DMS 273 treated with DMSO at 0.1 percent for 48 hours (cell line): ENCODE measurements at places on chromosomes 4 and X.

GRCh38 chrX:23742174-23742696, 841 bp downstream of the ACOT9 start:
- DNase-seq = peak; percentile 57

DNA sequence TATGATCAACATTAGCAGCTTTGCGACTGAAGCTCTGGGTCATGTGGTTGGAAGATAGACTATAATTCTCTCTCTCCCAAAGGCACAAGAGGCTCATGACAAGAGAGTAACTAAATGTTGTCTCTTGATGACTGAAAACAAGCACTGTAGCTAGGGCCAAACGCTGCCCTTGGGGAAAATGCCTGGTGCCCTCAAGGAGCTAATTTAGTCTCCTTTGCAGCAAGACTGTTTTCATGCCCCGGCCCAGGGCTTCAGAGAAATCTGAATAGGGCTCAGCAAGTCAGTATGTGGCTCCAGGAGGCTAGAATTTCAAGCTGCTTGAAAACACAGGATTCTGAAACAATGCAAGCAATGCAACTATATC, 411.9 kb downstream of the GPAT3 start:
- no peak for DNase-seq

- DNase-seq = no peak
These were observed 20.8 kb upstream of the ZCCHC12 start for GRCh38 chrX:118802857-118803256.

DNA sequence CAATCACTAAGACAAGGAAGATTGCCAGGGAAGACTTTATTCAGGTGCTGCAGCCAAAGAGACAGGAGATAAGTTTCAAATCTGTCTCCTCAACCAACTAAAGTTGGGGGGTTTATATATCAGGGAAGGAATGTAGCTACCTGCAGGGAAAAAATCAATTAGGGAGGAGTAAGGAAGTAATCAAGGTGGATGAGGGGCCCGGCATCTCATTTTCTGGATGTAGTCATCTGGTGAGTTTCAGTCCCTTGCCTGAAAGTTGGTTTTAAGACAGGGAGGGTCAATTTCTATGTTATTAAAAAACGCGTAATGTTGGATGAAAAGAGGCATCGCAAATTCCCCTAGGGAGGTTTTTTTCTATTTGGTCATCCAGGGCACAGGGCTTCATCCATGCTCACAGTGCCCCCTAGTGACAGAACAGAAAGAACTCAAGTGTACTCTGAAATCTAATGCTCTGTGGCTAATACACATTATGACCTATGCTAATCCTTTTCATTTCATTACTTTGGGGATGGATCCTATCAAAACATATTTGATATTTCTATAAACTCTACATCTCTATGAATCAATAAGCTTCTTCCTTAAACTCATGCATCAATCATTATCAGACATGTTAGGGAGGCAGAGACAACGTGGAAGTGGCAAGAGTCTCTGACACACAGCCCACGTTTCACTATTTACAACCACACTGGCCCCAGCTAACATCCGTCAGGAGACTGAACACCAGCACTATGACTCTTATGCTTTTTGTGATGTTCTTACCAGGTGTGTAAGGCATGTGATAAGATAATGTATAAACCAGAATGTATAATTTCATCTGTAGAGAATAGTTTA, 1577.0 kb upstream of the TENM3 start:
- DNase-seq = no peak

DNA sequence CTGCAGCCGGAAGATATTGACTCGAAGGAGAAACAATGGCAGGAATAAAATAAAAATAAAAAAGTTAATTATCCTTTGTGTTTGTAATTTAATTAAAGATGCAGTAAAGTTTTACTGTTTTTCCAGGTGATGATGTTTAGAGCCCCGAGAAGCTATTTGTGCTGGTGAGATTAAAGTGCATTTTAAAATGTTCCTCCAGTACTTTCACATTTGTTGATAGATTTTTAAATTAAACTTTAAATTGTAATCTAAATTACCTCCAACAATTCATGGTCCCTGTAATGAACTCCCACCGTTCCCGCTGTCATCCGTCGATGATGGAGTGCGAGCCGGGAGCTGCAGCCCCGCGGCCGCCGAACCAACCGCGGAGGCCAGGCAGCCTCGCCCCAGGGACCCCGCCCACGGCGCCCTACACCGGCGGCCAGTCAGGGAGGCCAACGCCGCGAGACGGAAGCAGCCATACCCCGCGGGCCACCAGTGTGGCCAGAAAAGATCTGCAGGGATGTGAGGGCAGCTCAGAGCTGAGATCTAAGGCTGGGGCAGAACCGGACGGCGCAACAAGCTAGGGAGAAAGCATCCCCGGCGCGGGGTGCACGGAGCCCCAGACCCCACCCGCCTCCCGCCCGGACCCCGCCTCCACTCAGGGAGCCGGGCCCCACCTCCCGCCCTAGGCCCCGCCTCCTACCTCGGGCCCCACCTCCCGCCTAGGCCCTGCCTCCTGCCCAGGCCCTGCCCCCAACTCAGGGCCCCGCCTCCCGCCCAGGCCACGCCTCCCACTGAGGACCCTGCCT, 104.0 kb downstream of the FAM53A start:
- no peak for DNase-seq

- no peak for DNase-seq
These were observed 182.8 kb downstream of the BMPR1B start for GRCh38 chr4:94940520-94940908.

DNA sequence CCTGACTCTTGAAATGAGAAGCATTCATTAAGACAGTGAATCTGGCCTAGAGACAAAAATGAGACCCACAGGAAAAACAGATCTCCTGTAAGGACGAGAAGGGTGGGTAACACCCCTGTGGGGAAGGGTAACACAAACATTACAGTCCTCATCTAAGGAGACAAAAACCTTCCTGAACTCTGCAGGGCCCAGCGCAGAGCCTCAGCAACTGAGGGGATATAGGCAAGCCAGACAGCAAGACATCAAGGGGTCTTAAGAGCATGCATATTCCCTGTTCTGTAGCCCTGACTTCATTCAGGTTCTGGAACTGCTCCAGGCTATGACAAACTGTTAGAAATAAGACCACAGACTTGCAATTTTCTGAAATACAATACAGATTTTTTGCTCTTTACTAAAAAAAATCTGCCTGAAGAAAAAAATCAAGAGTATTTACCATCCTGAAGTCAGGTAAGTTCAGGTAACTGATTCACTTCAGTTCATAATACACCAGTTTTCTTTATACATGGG, 15.5 kb downstream of the COX18 start:
- no peak for DNase-seq

GRCh38 chrX:69298466-69299140, 133.3 kb upstream of the PJA1 start:
- no peak for DNase-seq

DNA sequence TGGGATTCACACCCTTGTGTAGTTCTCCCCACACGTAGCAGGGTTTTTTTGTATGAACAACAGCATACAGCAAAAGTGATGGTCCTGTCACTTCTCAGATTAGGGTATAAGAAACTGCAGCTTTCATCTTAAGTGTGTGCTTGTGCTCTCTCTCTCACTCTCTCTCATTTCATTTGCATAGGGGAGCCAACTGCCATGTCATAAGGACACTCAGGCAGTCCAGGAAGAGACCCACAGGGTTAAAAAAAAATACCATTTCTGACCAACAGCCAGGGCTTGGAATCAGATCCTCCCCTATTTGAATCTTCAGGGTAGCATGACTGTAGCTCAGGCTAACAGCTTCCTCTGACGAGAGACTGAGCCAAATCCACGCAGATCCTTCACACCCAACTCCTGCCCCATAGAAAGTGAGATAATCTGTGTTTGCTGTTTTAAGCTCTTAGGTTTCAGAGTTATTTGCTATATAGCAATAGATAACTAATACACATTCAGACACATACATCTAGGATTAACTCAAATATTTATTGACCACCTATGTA, 331.2 kb downstream of the PAPSS1 start:
- no peak for DNase-seq

DNA sequence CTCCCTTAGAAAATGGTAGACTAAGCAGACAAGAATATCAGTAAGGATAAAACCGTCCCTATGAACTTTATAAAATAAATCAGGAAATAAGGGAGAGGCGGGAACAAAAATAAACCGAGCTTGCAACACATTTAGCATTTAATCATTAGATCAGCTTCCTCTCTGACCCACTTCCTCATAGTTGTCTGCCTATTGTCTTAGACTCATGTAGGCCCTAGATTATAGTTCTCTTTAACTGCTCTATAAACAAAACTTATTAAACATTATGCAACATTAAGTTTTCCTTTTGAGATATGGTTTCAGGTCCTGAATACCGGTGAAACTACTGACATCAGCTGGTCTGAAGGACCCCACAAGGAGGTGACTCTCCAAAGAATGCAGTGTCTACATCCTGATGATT, 15.8 kb upstream of the SRD5A3 start:
- no peak for DNase-seq

GRCh38 chr4:13367244-13367643, 116.9 kb downstream of the RAB28 start:
- no peak for DNase-seq

DNA sequence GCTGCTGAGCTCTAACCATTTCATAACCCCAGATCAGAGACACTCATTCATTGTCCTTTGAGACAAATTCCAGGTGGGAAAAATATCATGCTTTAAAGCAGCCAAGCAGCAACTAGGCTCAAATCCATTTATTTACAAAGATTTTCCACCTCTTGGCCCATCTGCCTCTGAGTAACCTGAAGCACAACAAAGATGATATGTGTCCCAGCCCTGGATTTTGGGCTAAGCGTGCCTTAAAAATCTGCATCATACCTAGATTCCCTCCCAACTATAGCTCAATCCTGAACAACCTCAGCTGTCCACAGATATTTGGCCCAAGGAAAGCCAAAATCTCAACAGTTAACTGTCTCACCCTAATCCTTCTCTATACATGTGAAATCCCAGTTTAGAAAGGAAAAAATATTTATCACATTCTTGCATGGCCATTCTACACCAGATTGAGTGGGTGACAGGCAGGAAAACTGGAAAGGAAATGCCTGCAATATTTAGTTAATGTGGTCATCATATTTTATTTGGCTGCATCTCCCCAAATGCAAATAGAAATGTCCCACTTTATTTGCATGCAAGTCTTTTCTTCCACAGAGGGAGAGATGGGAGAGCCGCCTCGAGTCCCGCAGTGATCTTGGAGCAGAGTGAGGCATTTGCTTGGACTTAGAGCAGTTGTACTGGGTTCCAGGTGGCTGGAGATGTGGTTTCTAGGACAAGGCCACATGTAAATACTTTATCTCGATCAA, 146.4 kb upstream of the EOLA2 start:
- no peak for DNase-seq

GRCh38 chr4:149296084-149296483, 519.6 kb downstream of the IQCM start:
- DNase-seq = no peak

DNA sequence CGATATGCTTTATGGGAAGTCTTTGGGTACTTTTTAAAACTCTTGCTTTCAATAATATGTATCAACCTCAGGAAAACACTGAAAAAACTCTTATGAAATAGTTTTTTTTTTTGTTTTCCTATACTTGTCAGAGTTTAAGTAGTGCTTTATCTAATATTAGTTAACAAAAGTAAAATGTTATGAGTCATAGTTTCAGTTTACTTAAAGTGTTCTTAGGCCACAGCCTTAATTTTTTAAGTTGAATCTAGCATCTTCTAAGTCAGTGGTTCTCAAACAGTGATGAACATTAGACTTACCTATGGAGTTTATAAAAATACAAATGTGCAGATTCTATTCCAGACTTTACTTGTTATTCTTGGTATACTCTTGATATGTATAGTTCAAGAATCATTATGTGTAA, 26.3 kb upstream of the ADGRL3 start:
- no peak for DNase-seq
